Heart right ventricle (tissue), 16 donors: ENCODE measurements at places on chromosomes 11 and 22. TPM values are rescaled to one million over a fixed set of nuclear protein-coding genes. Genes with fewer than 3 reads are reported as not detected.

Gene FGF3
- not detected for total RNA-seq

GRCh38 chr11:118112711-118113430 lies 26.1 kb upstream of the SMIM35 start:
- DNase-seq, result no peak
- H3K27ac ChIP-seq, result no peak overlapping the region
- peaks cover 20% of the 10 kb centered on the region for H3K4me1 ChIP-seq
- H3K36me3 ChIP-seq, result no peaks in the 10 kb centered on the region

GRCh38 chr11:83034673-83035014 lies 37.1 kb downstream of the RAB30 start:
- peak overlapping the region; percentile 83 for H3K27ac ChIP-seq
- DNase-seq, result no peak
- H3K27me3 ChIP-seq, result no peaks in the 10 kb centered on the region

- no peak overlapping the region for H3K4me3 ChIP-seq
- H3K27ac ChIP-seq, result no peak overlapping the region
- H3K27me3 ChIP-seq, result no peaks in the 10 kb centered on the region
- no peaks in the 10 kb centered on the region for H3K36me3 ChIP-seq
- H3K4me1 ChIP-seq, result no peaks in the 10 kb centered on the region
- DNase-seq, result no peak
Observed at GRCh38 chr11:7642747-7643146, 30.6 kb downstream of the CYB5R2 start.

- H3K4me3 ChIP-seq, result no peak overlapping the region
- H3K27me3 ChIP-seq, result no peaks in the 10 kb centered on the region
- no peak overlapping the region for H3K27ac ChIP-seq
- peaks cover 15% of the 10 kb centered on the region for H3K36me3 ChIP-seq
- peaks cover 17% of the 10 kb centered on the region for H3K4me1 ChIP-seq
- DNase-seq, result no peak
Observed at GRCh38 chr11:118418766-118419165, 17.4 kb downstream of the ATP5MG start.

- no peak overlapping the region for H3K27ac ChIP-seq
- no peak for DNase-seq
- no peaks in the 10 kb centered on the region for H3K4me1 ChIP-seq
- H3K36me3 ChIP-seq, result no peaks in the 10 kb centered on the region
Observed at GRCh38 chr11:80702264-80702663, 1261.4 kb upstream of the TENM4 start.

DNA sequence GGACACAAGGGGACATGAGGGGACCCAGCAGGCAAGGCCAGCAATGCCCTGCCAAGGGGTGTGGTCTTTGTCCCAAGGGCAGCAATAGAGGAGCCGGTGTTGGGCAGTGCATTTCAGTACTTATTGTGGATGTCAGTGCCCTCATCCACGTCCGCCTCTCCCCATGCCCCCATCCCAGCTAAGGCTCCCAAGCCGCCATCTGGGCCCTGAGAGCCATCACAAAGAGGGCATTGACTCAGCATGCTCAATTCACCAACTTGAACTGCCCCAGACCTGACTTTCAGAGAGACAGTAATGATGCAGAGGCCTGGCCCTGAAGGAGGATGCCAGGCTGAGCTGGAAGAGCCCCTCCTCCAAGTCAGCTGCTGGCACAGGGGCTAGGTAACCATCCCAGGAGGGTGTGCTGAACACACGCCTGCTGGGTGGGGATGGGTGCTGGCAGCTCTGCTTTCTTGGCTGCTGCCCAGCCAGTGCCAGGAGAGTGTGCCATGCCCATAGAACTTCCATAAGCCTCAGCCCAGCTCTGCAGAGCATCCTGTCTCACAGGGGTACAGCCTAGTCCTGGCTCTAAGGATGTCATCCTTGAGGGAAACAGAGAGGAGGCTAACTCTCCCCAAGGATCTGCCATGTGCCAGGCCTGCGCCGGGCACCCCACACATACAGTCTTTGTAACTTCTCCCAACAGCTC lies 46.5 kb downstream of the PDE2A start:
- H3K4me3 ChIP-seq, result no peak overlapping the region
- no peaks in the 10 kb centered on the region for H3K36me3 ChIP-seq
- peak; percentile 52 for DNase-seq

DNA sequence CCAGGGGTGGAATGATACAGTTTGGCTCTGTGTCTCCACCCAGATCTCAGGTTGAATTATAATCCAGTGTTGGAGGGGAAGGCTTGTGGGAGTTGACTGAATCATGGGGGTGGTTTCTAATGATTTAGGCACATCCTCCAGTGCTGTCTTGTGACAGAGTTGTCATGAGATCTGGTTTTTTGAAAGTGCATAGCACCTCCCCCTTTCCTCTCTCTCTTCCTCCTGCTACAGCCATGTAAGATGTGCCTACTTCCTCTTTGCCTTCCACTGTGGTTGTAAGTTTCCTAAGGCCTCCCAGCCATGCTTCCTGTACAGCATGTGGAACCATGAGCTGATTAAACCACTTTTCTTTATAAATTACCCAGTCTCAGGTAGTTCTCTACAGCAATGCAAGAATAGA lies 45.1 kb downstream of the THAP12 start:
- H3K27ac ChIP-seq, result no peak overlapping the region
- peaks cover 30% of the 10 kb centered on the region for H3K4me1 ChIP-seq
- H3K36me3 ChIP-seq, result no peaks in the 10 kb centered on the region
- DNase-seq, result no peak
- H3K4me3 ChIP-seq, result no peak overlapping the region

Gene PGA3
- not detected for total RNA-seq

DNA sequence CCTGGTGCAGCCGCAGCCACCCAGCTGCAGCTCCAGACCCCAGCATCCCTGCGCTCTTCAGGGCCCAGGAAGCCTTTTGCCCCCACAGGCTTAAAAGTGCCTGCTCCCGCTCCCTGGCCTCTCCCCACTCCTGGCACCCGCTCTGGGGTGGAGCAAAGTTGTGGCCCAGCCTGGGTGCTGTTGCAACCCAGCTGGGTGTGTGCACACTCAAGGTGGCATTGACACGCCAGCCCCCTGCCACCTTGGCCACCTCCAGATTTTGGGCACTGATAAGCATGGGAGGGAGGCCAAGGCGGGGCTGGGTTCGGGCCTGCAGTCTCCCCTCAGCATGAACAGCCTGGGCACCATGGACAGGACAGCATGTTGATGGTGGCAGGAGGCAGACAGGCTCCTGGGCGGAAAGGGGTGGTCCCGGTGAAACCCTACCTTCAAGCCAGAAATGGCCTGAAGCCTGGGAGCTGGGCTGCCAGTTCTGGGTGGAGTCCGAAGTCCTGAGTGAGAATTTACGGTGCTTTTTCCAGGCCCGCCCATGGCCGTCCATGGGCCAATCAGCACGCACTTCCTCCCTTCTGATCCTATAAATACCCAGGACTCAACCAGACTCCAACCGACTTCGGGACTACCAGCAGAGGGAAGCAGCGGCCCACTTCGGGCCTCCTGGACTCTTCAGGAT lies 23.6 kb upstream of the RNASEH2C start:
- peak; percentile 29 for DNase-seq
- H3K27me3 ChIP-seq, result peaks cover 15% of the 10 kb centered on the region
- H3K36me3 ChIP-seq, result no peaks in the 10 kb centered on the region
- H3K27ac ChIP-seq, result no peak overlapping the region

Gene C22orf15
- total RNA-seq, result not detected

DNA sequence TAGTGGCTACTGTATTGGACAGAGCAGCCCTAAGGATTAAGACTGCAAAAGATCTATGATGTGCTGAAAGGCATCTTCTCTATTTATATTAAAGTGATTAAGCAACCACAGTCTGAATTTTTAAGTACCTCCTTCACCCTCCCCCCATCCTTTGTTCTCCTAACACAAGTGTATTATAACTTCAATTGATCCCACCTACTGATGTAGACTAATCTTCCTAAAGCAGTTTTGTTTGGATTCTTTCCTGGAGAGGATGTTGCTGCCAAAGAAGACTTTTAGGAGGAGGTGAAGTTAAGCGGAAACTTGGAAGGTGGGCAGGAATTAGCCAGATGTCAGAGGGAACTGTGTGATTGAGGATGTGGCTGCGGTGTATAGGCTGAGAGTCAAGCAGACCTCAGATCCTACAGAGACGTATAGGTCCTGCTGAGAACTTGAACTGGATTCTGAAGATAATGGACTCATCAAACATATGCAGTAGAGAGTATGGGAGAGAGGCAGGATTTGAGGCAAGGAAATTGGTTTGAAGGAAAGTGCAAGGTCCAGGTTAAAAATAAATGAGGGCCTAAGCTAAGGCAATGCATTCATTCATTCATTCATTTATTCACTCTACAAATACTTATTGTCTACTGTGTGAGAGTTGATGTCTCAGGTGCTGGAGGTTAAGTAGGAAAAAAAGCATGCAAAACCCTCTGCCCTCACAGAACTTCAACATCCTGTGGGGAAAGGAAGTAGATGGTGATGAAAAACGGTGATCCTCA lies 5.2 kb upstream of the RASSF10 start:
- H3K4me3 ChIP-seq, result no peak overlapping the region
- peaks cover 9% of the 10 kb centered on the region for H3K4me1 ChIP-seq
- no peaks in the 10 kb centered on the region for H3K36me3 ChIP-seq
- no peak for DNase-seq

DNA sequence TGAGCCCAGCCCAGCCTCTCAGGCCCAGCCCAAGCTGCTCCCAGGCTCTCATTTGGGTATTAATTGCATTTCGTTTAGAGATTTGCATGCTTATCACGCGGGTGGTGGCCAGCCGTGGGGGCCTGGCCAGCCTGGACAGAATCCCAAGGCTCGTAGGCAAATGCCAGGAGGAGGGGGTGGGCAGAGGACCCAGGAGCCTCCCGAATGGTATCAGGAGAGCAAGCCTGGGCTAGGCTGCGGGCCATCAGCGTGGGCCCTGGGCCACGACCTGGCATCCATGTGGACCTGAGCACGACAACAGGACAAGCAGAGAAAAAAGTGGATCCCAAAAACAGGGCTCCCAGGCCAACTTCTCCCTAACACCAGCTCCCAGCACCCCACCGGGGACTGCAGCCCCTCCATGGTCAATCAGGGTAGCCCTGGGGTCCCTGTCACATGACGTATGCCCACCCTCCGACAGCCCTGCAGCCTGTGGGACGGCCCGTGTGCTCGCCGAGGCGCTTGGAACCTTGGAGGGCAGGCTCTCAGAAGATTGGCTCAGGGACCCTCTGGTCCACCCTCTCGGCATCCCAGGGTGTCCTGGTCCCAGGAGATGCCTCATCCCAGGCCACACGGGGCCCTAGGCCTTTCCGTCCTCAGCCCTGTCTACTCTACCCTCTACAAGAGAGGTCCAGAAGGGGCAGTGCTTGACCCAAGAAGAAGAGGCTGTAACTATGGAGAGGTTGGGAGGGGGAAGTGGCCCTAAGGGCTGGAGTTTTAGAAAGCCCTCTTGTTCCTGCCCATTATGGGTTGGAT lies 8.8 kb downstream of the ASCL2 start:
- peaks cover 22% of the 10 kb centered on the region for H3K27me3 ChIP-seq
- DNase-seq, result no peak
- no peaks in the 10 kb centered on the region for H3K4me1 ChIP-seq
- H3K4me3 ChIP-seq, result no peak overlapping the region

- peaks cover 20% of the 10 kb centered on the region for H3K4me1 ChIP-seq
- DNase-seq, result no peak
- no peak overlapping the region for H3K27ac ChIP-seq
- H3K27me3 ChIP-seq, result no peaks in the 10 kb centered on the region
- no peak overlapping the region for H3K4me3 ChIP-seq
Observed at GRCh38 chr11:125623064-125623463, 1.9 kb upstream of the CHEK1 start.

GRCh38 chr11:70944141-70944540 lies 308.2 kb downstream of the SHANK2 start:
- H3K4me3 ChIP-seq, result no peak overlapping the region
- peaks cover 1% of the 10 kb centered on the region for H3K27me3 ChIP-seq
- H3K27ac ChIP-seq, result no peak overlapping the region
- no peaks in the 10 kb centered on the region for H3K4me1 ChIP-seq

- peak overlapping the region; percentile 45 for H3K4me3 ChIP-seq
- DNase-seq, result peak; percentile 49
- no peaks in the 10 kb centered on the region for H3K27me3 ChIP-seq
- H3K27ac ChIP-seq, result peak overlapping the region; percentile 25
- no peaks in the 10 kb centered on the region for H3K36me3 ChIP-seq
Observed at GRCh38 chr22:25110846-25111578, 88.6 kb upstream of the CRYBB3 start.

Gene SERPINH1
- 66.5 TPM for total RNA-seq
